T-cell (primary cell): ENCODE measurements at places on chromosomes 16 and 17.

DNA sequence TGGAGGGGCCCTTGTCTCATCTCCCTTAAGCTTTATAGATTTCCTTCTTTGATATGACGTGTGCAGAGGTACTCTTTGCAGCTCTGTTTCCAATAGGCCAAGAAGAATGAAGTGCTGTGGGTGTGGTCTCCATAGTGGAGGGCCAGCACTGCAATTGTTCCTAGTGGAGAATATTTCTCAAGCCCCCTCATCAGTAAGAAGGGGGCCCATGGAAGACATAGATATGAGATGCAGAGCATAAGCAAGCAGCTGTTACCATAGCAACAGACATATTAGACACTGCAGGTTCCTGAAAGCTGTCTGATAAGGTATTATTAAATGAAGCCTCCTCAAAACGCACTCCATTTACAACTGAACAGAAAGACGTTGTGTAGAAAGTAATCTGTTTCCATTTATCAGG is 240.7 kb downstream of the ZFHX3 start:
- H3K4me3 ChIP-seq = no peak overlapping the region
- no peaks in the 10 kb centered on the region for H3K36me3 ChIP-seq
- H3K27me3 ChIP-seq = no peaks in the 10 kb centered on the region
- H3K27ac ChIP-seq = no peak overlapping the region

DNA sequence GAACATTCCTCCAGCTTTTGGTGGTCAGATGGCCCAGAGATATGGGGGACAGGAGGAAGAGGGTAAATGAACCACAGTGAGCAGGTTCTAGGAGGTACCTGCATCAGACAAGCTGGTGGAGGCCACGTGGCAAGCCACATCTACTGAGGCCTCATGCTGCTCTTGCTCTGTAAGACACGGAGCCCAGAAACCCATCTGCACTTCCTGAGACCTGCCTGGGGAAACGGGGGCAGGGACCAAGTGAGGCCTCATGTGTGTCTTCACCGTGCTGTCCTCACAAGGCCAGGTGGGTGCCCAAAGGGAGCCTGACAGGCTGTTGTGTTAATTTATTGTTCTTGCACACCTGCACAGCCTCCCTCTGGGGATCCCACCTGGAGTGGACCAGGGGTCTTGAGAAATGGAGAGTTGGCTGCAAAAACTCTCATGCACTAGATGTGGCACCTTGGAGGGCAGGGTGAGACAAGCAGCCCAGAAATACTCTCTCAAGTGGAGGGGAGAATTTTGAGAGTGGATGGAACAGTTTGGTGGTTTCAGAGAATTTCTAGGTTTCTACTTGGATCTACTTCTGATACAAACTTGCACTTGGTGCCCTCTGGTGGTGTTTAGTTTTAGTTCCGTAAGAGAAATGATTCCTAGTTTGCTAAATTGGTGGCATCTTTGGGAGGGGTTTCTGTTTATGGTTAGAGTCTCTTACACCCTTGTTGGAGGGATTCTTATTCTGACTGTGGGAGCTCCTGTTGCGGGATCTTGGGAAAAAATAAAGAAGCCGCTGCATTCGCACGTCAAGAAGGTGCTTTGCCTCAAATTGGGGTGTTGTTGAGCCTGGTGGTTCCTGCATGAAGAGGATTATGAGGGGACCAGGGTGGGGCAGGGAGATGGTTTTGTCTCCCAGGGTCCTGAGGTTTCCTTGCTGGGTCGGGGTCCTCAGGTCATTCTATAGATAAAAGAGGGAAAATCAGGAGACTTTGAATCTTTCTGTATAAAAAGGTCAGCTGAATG is 47.5 kb downstream of the SLC6A2 start:
- H3K4me3 ChIP-seq = no peak overlapping the region
- no peak overlapping the region for H3K27ac ChIP-seq
- no peak for DNase-seq
- no peaks in the 10 kb centered on the region for H3K36me3 ChIP-seq

GRCh38 chr16:28597692-28598261 is 927 bp upstream of the SULT1A2 start:
- no peak for DNase-seq
- no peak overlapping the region for H3K4me3 ChIP-seq
- peaks cover 2% of the 10 kb centered on the region for H3K4me1 ChIP-seq
- no peaks in the 10 kb centered on the region for H3K36me3 ChIP-seq
- H3K27me3 ChIP-seq = peaks cover 3% of the 10 kb centered on the region
- no peak overlapping the region for H3K27ac ChIP-seq

- no peak for DNase-seq
- H3K27ac ChIP-seq = no peak overlapping the region
- no peaks in the 10 kb centered on the region for H3K36me3 ChIP-seq
- no peak overlapping the region for H3K4me3 ChIP-seq
These were observed 257.5 kb downstream of the CDH11 start for GRCh38 chr16:64864232-64864809.

DNA sequence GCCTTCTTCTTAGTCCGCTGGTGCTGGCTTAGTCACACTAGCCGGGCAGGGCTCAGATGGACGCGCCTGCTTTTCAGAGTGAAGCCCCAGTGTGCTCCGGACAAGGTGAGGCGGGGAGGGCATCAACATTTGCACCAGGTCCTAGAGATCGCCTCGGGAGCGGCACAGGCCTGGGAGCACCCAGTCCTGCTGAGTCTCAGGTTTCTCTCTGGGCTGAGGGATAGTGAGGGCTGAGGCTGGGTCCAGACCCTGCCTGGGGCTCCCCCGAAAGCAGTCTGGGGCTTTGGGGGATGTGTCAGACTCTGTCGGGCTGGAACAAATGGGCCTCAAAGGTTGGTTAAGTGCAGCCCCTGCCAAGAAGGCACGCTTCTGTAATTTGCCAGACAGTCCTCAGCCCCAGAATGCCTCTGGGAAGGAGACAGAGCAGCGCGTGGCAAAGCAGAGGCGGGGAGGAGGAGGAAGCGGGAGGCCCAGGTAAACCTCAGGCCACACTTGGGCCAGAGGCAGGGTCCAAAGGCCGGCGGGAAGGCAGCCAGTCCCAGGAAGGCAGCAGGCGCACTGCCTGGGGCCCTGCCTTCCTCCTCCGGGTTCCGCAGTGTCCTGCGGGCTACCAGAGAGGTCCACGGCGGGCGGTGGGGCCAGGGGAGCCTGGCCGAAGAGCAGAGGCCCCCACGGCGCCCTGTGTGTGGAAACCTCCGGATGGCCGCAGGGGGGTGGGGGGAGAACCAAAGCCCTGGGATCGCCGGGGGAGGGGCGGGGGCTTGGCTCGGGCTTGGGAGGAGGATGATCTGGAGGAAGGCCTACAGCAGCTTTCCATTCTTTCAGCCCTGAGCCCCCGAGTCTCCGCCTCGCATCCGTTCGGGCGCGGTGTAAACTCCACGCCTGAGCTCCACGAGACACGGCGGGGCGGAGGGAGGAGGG is 39.5 kb upstream of the ATP2A3 start:
- no peaks in the 10 kb centered on the region for H3K4me1 ChIP-seq
- peaks cover 11% of the 10 kb centered on the region for H3K36me3 ChIP-seq
- no peak overlapping the region for H3K4me3 ChIP-seq
- no peak for DNase-seq
- no peaks in the 10 kb centered on the region for H3K27me3 ChIP-seq

GRCh38 chr16:84726669-84727467 is 27.1 kb downstream of the USP10 start:
- no peaks in the 10 kb centered on the region for H3K36me3 ChIP-seq
- H3K4me1 ChIP-seq = peaks cover 14% of the 10 kb centered on the region
- H3K27me3 ChIP-seq = no peaks in the 10 kb centered on the region
- H3K4me3 ChIP-seq = no peak overlapping the region
- H3K27ac ChIP-seq = no peak overlapping the region
- no peak for DNase-seq

DNA sequence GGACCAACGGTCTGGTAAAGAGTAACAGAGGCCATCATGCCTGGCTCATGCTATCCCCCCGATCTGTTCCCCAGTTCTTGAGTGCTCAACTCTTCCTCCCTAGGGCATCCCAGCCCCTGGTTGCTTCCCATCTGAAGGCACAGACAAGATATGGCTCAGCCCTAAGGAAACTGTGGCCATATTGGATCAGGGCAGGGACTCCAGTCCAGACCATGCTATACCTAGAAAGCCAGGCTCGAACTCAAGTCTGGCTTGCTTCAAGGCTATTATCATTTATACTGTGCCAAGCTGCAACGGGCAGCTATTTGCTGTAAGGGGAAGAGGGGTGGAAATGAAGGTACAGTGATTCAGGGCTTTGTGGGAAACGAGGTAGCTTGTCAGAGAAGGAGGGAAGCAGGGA is 2.8 kb downstream of the UBTF start:
- H3K4me3 ChIP-seq = peak overlapping the region; percentile 70
- peak overlapping the region; percentile 81 for H3K27ac ChIP-seq
- no peaks in the 10 kb centered on the region for H3K27me3 ChIP-seq
- no peak for DNase-seq
- H3K4me1 ChIP-seq = peaks cover 66% of the 10 kb centered on the region

DNA sequence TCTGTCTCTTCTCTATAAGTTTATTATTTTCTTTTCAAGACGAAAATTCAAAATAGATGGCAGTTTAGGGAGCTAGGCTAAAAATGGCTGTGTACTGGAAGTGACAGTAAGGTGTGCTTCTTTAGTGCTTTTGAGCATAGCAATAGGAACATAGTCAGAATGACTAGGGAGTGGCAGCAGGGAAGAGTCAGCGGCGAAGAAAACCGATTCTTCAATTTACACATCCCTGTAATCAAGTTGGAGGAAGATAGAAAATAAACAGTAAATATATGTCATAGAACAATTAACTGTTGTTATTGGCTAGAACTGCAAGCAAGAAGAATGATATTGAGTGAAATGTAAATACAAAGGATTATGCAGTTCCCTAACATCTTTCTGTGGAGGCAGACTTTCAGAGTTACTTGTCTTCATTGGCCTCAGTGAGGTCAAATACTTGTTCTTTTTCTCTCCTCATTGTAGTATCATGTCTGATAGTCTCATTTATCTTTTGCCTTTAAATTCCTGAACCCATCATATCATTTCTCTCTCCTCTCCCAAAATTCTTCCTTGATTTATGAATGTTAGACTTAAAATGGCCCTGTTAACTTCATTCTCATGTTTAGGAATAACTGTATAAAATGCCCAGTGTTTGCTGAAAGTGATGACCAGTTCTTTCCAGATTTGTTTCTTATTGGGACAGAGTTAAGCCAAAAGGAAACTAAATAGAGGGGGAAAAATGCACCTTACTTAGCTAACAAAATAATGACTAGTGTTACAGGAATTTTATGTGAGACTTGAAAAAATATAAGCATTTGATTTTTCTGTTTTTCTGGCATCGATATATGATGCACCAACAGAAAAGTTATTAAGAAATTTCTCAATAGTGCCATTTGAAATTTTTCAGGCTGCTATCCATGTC is 211.4 kb downstream of the BCAS3 start:
- H3K36me3 ChIP-seq = no peaks in the 10 kb centered on the region
- no peak overlapping the region for H3K4me3 ChIP-seq
- no peaks in the 10 kb centered on the region for H3K27me3 ChIP-seq
- no peak overlapping the region for H3K27ac ChIP-seq
- no peaks in the 10 kb centered on the region for H3K4me1 ChIP-seq
